Renal cortex interstitium (tissue), 15 donors: ENCODE measurements at places on chromosomes 2 and 18. TPM values are rescaled to one million over a fixed set of nuclear protein-coding genes. Genes with fewer than 3 reads are reported as not detected.
A peak's percentile ranks its signal among the peaks of the same experiment; 100 is the strongest.

GRCh38 chr2:240688553-240688919 is 3.1 kb upstream of the AQP12A start:
- DNase-seq = no peak

GRCh38 chr2:79453918-79454317 is 58.9 kb upstream of the CTNNA2 start:
- peak; percentile 12 for DNase-seq

- peak; percentile 59 for DNase-seq
Measured at GRCh38 chr18:498931-499775, 1.3 kb downstream of the COLEC12 start.

NYAP2 gene
- polyA plus RNA-seq = 0.03 TPM

DNA sequence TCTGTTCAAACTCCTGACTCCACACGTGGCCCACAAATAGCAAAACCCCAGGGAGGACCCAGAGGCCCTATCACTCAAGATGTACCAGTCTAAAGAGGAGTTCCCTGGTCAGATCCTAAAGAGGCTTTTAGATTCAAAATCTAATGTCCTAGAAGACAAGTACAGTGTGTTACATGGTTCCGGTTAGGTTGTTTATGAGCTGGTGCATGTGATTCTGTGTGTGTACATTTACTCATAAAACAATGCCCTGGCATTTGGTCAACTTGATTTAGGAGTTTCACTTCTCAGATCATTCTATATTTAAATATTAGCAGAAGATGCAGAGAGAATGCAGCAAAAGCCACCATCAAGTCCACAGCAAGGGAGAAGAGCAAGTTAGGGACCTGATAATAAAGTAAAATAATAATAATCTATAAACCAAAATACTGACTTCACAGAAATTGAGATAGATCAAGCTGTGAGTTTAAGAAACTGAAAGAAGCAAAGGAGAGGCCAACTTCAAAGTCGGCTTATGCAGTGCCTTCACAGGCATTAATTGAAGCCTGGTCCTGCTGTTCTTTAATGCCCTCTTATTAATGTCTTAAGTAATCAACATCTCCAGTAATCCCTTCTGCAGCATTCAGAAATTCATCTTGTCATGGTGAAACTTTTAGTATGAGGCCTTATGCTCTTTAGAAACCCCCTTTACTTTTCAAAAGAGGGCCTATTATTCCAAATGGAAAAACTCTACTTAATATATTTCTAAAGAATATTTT is 4.2 kb upstream of the AP1S3 start:
- no peak for DNase-seq
